Immature natural killer cell (primary cell): ENCODE measurements at places on chromosomes 5 and 9. TPM values are rescaled to one million over a fixed set of nuclear protein-coding genes. Genes with fewer than 3 reads are reported as not detected.

EIF4E1B gene
- polyA plus RNA-seq, result not detected

GRCh38 chr5:111997308-111997707 is 240.3 kb upstream of the NREP start:
- no peak for DNase-seq

DNA sequence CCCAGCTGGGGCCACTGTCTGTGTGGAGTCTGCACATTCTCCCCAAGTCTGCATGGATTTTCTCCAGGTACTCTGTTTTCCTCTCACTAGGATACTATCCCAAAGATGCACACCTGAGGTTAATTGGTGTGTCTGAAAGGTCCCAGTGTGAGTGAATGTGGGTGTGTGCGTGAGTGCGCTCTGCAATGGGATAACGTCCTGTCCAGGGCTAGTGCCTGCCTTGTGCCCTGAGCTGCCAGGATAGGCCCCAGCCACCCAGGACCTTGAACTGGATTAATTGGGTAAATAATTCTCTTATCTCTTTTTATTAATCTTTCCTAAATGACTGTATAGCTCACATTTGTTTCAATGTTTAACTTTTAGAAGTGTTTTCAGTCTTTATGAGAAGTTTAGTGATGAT is 11.5 kb upstream of the PANK3 start:
- DNase-seq, result no peak

GRCh38 chr5:152723482-152723881 is 318.4 kb upstream of the NMUR2 start:
- DNase-seq, result no peak

DNA sequence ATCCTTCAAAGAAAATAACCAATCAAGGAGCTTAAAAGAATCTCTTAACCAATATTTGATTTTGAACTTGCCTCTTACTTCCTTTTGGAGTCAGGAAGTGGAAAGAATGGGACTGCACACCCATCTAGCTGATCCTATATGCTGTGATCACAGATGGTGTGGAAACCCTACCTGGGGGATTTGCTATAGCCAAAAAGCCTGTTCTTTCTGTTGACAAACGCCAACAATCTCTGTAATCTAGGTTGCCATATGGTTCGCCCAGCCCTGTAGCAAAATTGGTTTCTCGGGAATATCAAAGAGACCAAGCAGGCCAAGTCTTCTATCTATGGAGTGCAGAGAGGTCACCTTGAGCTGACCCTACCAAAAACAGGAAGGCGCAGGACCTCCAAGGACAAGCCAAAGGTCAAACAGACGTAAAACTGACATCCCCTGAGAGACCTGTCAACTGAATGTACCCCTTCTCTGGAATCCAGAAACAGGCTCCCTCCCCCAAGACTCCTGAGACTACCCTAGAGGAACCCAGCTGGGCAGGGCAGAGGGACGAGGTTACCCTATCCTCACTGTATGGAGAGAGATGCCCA is 19.4 kb downstream of the NRG2 start:
- DNase-seq, result no peak

GRCh38 chr5:80177236-80177635 is 78.6 kb downstream of the SERINC5 start:
- DNase-seq, result no peak

GRCh38 chr5:61991866-61992265 is 314.1 kb upstream of the KIF2A start:
- no peak for DNase-seq

SPINK6 gene
- not detected for polyA plus RNA-seq

GRCh38 chr9:8863886-8864544 is 1064.4 kb upstream of the DMAC1 start:
- DNase-seq, result no peak

GRCh38 chr9:126704157-126704891 is 90.6 kb downstream of the LMX1B start:
- DNase-seq, result no peak

GRCh38 chr9:7456793-7457530 is 342.6 kb downstream of the DMAC1 start:
- DNase-seq, result no peak

RELL2 gene
- 3.1 TPM for polyA plus RNA-seq

DNA sequence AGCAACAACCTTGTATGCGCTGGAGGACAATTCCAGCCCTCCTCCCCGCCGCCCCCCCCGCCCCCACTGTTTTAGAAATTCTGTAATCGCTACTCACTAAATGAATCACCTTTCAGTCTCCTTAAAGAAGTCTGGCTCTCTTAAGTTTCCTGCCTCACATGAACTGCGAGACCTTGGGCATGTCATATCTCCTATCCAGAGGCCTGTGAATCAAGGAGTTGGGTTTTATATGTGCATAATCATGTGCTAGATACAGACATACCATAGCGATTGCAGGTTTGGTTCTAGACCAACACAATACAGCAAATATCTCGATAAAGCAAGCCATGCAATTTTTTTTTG is 337 bp upstream of the DMAC1 start:
- DNase-seq, result no peak

FIBCD1 gene
- polyA plus RNA-seq, result not detected
